RWPE2 (cell line): ENCODE measurements at places on chromosomes 5 and 9.

DNA sequence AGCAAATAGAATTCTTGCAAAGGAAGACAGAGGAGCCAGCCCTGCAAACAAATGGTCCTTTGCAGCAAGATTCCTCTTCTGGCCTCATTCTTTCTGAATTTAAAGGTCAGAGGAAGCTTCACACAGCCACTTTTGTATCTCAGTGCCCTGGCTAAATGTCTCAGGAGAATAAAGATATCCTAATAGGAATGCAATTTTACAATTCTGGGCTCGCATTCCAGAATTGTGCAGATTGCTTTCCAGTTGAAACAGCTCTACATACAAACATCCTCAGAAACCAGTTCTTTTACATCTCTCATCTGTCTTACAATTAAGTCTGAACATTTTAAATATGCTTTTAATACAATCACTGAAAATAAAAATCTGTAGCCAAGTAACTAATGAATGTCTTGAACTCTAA, 14.6 kb upstream of the ACOT12 start:
- DNase-seq = no peak

DNA sequence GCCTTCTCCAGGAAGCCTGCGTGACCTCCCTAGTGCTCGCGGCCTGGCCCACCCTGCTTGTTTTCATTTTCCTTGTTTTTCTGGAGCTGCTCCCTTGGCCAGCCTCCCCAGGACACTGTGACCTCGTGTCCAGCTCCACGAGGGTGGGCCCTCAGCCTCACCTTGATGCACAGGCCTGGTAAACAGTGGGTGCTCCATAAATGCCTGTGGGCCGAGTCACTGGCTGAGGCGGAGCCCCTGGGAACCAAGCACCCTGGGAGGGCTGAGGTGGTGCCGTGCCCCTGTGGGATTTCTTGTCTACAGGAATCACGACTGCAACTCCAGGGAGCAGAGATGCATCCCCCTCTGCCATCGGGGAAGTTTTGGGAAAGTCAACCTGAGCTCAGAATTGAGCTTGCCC, 17.2 kb downstream of the FAM163B start:
- DNase-seq = no peak

GRCh38 chr9:95722141-95722540, 153.3 kb upstream of the ERCC6L2 start:
- no peak for DNase-seq

DNA sequence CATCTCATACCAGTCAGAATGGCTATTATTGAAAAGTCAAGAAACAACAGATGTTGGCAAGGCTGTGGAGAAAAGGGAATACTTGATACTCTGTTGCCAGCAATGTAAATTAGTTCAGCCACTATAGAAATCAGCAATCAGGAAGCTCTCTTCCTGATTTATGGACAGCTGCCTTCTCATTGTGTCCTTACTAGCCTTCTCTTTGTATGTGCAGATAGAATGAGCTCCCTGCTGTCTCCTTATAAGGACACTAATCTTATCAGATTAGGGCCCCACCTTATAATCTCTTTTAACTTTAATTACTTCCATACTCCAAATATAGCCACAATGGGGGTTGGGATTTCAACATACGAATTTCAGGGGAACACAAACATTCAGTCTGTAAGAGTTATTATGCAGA, 38.0 kb downstream of the KCNV2 start:
- no peak for DNase-seq

GRCh38 chr5:127858116-127858784, 155.1 kb downstream of the CCDC192 start:
- DNase-seq = no peak

DNA sequence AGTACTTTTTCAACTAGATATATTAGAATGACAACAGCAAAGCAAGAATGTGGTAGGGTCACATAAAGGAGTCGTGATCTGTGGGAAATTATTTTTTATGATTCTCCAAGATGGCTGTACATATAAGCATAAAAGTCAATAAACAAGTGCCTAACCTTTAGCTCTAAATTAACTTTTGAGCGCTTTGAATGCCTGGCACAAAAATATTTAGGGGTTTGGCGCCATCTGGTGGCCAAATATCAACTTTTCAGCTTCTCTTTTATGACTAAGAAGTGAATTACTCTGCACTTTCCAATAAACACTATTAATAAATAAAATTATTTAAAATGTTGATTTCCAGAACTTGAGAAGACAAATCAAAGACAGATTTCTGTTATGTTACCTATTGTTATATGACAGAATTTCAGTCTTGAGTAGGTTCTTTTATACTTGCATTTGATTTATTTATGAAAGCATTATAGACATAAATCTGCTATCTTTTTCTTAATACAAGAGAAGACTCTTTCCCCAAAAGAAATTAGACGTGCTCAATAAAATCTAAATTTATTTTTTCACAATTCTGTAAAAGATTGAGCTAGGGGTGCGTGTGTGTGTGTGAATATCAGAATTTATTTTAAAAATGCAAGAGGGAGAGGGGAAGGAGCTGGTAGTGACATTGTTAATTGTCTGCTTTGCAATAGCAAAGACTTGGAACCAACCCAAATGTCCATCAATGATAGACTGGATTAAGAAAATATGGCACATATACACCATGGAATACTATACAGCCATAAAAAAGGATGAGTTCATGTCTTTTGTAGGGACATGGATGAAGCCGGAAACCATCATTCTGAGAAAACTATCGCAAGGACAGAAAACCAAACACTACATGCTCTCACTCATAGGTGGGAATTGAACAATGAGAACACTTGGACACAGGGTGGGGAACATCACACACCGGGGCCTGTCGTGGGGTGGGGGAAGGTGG, 36.7 kb upstream of the ARRDC3 start:
- no peak for DNase-seq
